ENCODE measurements at places on chromosomes 6 and 20. TPM values are rescaled to one million over a fixed set of nuclear protein-coding genes. Genes with fewer than 3 reads are reported as not detected.

GRCh38 chr20:3199976-3200755, 4.3 kb downstream of the DDRGK1 start:
- DNase-seq = no peak

The GSTA2 gene
- not detected for total RNA-seq

DNA sequence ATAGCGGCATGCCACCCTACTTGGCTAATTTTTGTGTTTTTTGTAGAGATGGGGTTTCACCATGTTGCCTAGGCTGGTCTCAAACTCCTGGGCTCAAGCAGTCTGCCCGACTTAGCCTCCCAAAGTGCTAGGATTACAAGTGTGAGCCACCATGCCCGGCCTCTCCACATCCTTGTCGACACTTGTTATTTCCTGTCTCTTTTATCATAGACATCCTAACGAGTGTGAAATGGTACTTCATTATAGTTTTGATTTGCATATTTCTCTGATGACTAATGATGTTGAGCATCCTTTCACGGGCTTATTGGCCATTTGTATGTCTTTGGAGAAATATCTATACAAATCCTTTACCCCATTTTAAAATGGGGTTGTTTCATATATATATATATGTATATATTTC, 39.0 kb upstream of the ASXL1 start:
- no peak for DNase-seq

DNA sequence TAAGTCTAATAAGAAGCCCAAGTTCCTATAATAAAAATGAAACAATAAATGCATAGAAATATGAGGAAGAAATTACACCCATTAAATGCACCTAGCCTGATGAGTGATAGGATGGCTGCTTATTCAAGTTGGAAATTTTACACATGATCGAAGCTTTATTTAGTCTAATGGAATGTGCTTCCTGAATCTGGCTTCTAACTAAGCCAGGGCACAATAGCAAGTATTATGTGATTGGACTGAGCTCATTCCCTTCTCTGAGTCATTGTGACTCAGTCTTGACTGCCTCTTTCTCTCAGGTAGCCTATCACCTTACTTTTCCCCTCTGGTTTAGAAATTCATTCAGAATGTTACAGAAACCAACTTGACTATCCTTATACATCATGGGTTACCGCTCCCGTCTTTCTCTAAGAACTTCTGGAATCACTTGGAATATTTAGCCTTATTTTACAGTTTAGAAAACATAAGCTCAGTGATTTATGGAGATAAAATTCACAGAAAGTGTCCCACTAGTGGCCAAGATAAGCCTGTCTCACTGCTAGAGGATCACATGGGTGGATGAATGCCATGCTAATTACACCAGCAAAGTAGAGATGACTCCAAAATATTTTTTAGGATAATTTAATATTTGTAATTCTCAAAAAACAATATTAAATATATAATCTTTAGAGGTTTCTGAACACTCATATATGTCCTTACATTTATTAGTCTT, 505.3 kb upstream of the JAG1 start:
- no peak for DNase-seq

- no peak for DNase-seq
Observed at GRCh38 chr6:150898399-150899170, 33.1 kb downstream of the MTHFD1L start.

GRCh38 chr6:115610696-115611095, 450.0 kb downstream of the FRK start:
- no peak for DNase-seq

DNA sequence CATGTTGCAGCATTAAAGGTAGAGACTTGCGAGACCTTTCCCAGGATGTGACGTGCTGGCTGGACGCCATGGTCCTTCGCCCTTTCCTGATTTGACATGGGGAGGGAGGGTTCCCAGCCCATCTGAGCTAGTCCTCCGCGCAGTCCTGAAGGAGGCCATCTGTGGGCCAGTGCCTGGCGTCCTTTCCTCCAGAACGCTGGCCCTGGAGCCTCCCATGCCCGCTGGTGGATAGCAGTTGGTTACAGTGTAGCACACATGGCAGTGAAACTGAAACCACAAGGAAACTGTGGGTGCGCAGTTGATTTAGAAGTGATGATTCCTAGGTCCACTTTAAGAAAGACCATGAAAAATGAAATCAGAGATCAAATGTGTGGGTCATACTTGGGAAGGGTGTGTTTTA, 193.7 kb downstream of the CDH4 start:
- DNase-seq = no peak

GRCh38 chr6:53361549-53362031, 12.8 kb upstream of the ELOVL5 start:
- DNase-seq = no peak
